DND-41 (cell line): ENCODE measurements at places on chromosomes 1 and 21.

- H3K36me3 ChIP-seq, result peaks cover 53% of the 10 kb centered on the region
- H3K27ac ChIP-seq, result no peak overlapping the region
- no peaks in the 10 kb centered on the region for H3K27me3 ChIP-seq
- no peak overlapping the region for H3K4me3 ChIP-seq
Measured at GRCh38 chr21:44975720-44976555, 36.1 kb downstream of the SLX9 start.

- no peaks in the 10 kb centered on the region for H3K4me1 ChIP-seq
- no peak for DNase-seq
- H3K4me3 ChIP-seq, result no peak overlapping the region
- peaks cover 7% of the 10 kb centered on the region for H3K27me3 ChIP-seq
- H3K36me3 ChIP-seq, result no peaks in the 10 kb centered on the region
- no peak overlapping the region for H3K27ac ChIP-seq
Measured at GRCh38 chr1:119603695-119604094, 44.4 kb downstream of the ZNF697 start.

- DNase-seq, result no peak
- H3K27me3 ChIP-seq, result no peaks in the 10 kb centered on the region
- no peak overlapping the region for H3K4me3 ChIP-seq
- peaks cover 5% of the 10 kb centered on the region for H3K4me1 ChIP-seq
- H3K27ac ChIP-seq, result no peak overlapping the region
Measured at GRCh38 chr1:36183309-36183856, 27.4 kb downstream of the MAP7D1 start.

DNA sequence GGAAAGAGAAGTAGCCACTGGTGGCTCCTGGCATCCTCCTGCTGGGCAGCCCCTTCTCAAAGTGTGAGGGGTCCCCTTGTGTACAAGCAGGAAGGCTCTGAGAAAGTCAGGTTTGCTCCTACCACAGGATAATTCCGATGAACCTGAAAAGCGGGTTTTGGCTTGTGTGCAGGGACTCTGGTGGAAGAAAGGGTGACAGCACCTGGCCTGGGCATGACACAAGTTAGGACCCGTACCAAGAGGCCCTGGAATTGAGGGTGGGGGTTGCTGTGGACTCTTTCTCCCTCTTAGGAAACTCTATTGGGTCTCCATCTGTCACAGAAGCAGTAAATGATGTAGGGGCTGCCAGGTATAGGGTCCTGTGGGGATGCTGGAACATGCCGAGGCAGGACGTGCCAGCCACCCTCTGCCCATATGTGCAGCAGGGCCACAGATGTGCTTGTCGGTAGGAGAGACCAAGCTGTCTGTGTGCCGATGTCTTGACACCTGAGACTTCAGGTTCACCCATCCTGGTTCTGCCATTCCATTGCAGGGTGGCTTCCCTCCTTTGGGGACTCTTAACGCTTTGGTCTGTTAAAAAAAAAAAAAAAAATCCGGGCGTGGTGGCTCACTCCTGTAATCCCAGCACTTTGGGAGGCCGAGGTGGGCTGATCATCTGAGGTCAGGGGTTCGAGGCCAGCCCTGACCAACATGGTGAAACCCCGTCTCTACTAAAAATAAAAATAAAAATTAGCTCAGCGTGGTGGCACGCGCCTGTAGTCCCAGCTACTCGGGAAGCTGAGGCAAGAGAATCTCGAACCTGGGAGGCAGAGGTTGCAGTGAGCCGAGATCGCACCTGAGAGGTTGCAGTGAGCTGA lies 9.8 kb downstream of the C1orf35 start:
- H3K27ac ChIP-seq, result no peak overlapping the region
- peak; percentile 4 for DNase-seq
- H3K4me3 ChIP-seq, result no peak overlapping the region
- peaks cover 9% of the 10 kb centered on the region; the same call in 1 of the 2 replicates for H3K4me1 ChIP-seq

DNA sequence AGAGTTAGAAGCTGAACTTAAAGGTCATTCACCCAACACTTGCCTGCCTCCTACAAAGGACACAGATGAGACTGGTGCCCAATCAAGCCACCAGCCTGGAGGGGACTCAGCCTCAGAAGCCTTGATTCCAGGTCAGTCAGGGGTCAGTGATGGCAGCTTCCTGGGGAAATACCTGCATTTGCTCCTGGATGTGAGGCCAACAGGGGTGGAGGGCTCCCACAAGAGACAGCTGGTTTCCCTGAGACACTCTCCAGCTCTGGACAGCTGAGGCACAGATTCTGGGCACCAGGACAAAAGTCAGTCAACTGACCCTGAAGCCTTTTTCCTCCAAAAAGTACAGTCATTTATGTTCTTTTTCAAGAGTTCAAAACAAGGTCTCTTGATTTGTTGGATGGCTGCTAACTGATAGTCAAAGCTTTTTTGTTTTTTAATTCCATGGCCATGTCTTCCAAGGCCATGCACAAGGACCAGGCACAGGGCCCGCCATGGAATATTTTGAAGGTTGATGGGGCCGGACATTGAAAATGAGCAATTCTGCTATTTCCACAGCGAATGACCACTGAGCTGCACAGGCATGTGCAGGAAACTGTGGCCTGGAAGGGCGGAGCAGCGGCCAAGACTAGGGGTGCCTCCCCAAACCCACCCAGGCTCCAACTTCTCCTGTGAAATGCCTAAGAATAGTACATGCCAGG lies 1.8 kb downstream of the C2CD2 start:
- H3K4me3 ChIP-seq, result no peak overlapping the region
- H3K27me3 ChIP-seq, result peaks cover 7% of the 10 kb centered on the region
- H3K36me3 ChIP-seq, result no peaks in the 10 kb centered on the region
- peaks cover 14% of the 10 kb centered on the region for H3K4me1 ChIP-seq
- no peak for DNase-seq

DNA sequence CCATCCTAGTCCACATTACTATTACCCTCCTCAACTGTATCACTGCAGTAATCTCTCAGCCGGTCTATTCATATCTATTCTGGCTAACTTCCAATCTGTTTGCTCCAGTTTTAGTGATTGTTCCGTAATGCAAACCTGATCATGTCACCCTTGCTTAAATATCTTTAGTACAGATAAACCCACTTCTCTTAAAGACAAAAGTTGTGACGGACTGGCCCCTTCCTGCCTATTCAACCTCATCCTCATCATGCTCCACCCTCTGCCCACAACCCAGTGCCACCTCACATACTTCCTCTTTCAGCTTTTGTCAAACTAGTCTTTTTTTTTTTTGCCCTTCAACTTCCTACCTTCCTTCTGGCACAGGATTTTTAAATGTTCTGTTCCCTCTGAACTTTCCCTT lies 2.8 kb upstream of the C1orf162 start:
- no peaks in the 10 kb centered on the region for H3K27me3 ChIP-seq
- peaks cover 32% of the 10 kb centered on the region; the same call in 1 of the 2 replicates for H3K36me3 ChIP-seq
- DNase-seq, result peak; percentile 84
- H3K4me3 ChIP-seq, result no peak overlapping the region
- H3K27ac ChIP-seq, result peak overlapping the region; percentile 88
- peaks cover 27% of the 10 kb centered on the region for H3K4me1 ChIP-seq
